Right kidney (tissue), 9 donors: ENCODE measurements at places on chromosomes 5 and 9.

GRCh38 chr9:3288686-3289085 lies 237.1 kb downstream of the RFX3 start:
- no peak for DNase-seq

DNA sequence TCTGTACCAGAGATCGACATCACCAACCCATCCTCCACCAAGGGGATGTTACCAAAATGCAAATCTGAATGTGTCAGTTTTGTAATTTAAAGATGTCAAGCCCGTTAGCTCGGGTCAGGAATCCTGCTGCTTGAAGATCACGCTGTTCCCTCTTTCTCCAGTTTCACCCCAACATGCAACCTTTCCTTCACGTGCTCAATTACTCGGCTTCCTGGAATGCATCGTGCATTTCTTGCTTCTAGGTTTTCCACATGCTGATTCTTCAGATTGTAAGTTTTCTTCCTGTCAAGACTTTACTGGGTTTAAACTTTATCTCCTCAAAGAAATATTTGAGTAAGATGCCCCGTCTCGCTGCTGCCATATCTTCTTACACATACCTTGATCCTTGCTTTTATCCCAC lies 209.5 kb upstream of the SNX2 start:
- no peak for DNase-seq

GRCh38 chr5:141903261-141903660 lies 20.4 kb upstream of the DELE1 start:
- no peak for DNase-seq

DNA sequence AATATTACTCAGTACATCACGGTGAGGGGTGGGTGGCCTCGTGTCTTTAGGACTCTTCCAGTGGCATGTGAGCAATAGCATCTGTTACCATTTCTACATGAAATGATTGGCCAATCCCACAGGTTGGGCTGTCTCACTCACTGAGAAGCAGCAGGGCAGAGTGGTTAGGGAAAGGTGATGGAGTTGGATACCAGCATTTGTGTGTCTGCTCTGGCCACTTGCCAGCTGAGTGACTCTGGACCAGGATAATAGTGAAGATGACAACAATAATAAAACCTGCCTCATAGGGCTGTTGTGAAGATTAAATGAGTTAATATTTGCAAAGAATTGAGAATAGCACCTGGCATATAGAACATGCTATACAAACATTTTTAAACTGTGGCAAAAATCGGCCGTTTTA lies 42.0 kb downstream of the IQGAP2 start:
- DNase-seq = no peak

DNA sequence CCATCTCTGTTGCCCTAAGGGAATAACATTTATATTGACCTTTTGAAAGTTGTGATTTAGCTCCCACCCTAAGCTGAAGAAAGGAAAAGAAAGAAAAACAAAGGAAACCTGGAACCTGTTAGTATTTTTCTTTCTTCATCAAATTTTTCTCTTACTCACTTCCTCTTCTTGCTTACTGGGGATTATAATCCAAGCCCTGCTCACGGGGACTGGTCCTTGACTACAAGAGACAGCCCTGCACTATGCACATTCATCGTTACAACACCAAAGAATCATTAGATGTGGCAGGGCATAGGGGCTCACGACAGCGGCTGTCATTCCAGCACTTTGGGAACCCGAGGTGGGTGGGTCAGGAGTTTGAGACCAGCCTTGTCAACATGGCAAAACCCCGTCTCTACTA lies 37.8 kb upstream of the LPAR1 start:
- no peak for DNase-seq

DNA sequence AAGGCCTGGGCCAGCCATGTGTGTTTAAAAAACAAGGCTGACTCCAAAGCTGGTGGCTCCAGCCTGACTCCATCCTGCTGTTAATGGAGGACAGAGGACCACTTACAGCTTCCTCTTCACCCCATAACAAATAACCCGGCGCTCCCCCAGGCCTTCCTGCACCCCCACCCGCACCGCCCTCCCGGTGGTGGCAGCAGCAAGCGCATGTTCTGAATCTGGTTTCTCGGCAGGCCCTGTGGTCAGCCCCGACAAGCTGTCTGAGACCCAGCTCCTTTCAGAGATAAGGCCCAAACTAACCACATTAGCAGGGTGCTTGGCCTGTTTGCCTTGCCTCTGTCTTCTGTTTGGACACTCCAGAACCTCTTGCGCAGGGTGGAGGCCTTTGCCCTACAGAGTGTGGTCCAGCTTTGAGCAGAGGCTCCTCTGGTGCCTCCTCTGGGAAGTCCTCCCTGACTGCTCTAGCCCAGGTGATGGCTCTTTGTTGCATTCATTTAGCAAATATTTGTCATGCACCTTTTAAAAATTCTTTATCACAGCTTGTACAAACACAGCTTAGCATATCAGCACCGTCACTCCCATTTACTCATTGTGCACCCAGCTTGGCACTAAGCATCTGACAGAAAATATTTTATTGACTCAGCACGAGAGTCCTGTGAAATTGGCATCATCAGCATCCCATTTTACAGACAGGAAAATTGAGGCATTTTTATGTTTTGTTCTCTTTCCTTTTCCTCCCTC lies 78.4 kb downstream of the NDFIP1 start:
- no peak for DNase-seq

GRCh38 chr5:2163940-2164490 lies 281.3 kb upstream of the IRX4 start:
- no peak for DNase-seq

DNA sequence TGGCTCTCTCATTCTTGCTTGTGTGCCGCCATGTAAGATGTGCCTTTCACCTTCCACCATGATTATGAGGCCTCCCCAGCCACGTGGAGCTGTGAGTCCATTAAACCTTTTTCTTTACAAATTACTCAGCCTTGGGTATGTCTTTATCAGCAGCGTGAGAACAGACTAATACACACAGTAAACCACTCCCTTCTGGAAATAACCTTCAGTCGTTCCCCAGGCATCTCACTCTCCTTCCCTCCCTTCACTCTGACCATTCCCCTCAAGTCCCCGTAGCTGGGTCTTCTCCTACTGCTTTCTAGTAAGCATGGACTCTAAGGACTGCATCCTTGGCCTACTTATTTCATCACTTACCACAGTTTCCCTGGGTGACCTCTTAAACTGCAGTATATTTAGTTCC lies 493.9 kb downstream of the CCDC171 start:
- DNase-seq = no peak

DNA sequence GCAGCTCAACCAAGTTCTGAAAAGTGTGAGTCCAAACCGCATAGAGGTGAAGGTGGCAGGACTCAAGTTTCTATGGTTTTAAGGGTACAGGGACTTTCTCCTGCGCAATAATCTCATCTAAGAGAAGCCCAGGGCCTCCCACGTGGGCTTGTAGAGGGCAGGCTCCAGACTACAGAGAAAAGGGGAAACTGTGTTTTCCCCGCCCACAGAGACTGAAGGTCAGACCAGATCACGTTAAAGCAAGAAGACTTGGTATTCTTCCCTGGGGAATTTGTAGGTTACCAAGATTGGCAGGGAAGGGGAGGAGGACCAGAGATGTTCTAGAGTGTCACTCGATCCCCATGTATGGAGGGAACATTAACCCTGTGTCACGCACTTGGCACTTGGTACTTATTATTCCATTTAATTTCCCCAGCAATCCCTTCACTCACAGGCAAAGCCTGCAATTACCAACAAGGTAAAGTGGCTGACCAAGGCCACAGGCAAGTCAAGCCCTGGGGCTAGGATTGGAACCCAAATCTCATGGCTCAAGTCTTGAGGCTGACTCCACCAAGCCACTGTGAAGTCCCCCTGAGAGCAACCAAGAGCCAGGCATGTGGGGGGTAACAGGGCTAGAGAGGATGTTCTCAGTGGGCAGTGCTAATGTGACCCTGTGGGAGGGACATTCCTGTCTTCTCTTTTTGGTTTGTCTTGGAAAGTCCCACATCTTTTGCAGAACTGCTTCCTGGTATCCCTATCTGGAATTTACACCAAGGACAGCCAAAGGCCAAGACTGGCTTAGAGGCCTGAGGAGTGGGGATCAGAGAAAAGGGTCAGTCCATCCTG lies 18.3 kb upstream of the NEK6 start:
- no peak for DNase-seq

- DNase-seq = no peak
Measured at GRCh38 chr5:65479527-65479926, 2.2 kb downstream of the ADAMTS6 start.

DNA sequence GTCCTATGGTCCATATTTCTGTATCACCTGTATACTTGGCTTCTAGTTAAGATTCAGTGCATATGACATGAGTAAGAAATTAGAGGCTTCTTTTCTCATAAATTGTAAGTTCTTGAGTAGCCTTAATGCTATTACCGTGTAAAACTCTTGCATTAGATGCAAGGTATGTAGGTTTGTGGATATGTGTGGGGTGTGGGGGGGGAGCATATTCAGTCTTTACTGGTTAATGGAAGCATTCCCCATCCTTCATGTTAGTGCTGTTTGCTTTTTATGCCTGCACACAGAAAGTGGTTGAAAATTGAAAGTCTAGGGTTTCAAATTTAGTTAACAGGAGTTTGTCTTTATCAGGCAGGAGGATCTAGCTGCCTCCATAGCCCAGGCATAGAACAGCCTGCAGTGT lies 16.1 kb downstream of the RAI14 start:
- DNase-seq = no peak

GRCh38 chr5:132388244-132389050 lies 18.9 kb downstream of the SLC22A5 start:
- DNase-seq = peak; percentile 51

- no peak for DNase-seq
Measured at GRCh38 chr5:134528556-134528955, 3.1 kb downstream of the JADE2 start.
